ENCODE measurements at places on chromosomes 4 and X.

DNA sequence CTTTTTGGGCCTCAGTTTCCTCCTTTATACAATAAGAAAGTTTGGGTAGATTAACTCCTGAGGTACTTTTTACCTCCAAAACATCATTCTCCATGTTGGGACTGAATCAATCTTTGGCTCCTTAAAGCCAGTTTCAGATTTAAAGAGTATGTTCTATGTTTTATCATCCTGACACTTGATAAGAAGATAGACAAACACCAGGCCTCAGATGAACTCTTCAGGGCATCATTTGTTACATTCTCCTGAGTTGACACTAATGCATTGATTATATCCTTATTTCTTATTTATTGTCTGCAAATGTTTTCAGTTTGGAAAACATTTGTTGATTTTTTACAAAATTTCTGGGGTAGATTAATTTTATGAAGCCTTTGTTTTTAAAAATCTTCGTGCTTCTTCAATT lies 102.7 kb upstream of the CCSER1 start:
- no peak for DNase-seq

- DNase-seq, result no peak
These were observed 17.6 kb downstream of the OTUD6A start for GRCh38 chrX:70079870-70080269.

- DNase-seq, result no peak
These were observed 109.4 kb downstream of the SCLT1 start for GRCh38 chr4:128983771-128984485.

DNA sequence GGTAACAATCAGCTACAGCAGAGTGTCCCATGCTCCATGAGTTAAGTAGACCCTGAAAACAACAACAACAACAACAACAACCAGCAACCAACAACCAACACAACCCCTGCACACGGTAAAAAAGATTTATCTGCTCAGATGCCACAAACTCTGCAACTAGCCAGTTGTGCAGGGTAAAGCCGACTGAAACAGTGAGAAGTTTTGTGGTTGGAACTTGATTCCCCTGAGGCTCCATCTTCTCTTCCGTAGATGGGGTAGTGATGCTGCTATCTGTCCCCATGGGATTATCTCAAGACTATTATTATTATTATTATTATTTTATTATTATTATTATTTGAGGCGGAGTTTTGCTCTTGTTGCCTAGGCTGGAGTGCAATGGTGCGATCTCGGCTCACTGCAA lies 50.6 kb upstream of the RAPGEF2 start:
- no peak for DNase-seq

- DNase-seq, result no peak
These were observed at the start of gene DSPP for GRCh38 chr4:87608229-87608628. TSS of gene DSPP (plus strand) at chr4:87608529. CDS start at chr4:87610909, 2,380 bp downstream.

- no peak for DNase-seq
These were observed 56.4 kb upstream of the XIAP start for GRCh38 chrX:123803331-123803983.

DNA sequence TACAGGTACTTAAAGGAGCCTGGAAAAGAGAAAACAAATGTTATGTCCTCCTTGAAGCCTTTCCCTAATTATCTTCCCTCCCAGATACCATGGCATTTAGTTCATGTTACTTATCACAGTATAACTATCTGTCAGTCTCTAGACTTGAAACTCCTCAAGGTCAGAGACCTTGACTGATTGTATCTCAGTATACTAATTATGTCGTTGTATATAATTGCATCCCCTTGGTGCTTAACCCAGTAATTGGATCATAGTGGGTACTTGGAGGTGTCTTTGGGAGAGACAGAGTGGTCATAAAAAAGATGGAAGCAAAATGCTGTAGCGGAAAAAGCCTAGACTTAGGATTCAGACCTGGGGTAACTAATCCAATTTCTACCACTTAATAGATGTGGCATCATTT lies 8.1 kb downstream of the IGBP1 start:
- DNase-seq, result no peak

- DNase-seq, result no peak
These were observed 377.7 kb upstream of the MAOA start for GRCh38 chrX:43278440-43278839.

DNA sequence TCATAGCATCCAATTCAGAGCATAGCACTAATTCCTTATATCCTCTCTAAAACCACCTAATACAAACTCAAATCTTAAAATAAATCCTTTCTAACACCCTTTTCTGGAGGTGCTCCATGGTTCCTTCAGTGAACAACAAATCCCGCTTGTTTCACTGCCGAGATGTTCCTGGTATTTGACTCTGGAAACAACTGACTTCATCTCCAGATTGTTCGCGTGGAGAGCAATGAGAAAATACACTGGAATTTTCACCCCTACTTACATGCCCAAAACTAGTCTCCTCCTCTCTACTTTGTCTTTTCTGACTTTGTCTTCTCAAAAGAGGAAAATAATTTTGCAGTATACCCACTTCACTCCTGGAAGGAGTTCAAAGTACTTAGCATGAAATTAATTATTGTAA lies 129.0 kb downstream of the PLS3 start:
- no peak for DNase-seq

DNA sequence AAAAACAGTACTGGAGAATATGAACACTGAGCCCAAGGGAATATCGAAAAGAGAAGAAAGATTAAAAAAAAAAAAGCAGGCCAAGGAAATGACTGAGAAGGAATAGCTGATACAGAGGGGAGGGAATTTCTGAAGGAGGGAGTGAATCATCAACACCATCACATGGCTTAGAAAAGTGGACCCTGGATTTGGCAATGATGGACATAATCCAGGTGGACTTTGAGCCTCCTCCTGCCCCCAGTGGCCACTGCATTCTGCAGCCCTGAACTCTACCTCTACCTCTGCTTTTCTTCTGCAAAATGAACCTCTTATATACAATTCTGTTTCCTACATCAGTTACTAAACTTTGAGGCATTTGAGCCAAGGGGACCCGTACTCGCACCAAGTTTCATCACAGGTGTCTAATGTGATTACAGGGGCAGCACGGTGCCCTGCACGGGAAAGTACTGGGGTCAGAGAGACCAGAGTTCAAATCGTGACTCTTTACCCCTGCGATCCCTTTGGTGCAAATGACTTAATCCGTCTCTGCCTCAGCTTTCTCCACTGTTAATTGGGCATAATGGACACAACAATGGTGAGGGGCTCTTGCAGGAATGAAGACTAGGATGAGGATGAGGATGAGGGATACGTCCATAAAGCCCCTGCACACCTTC lies 1.1 kb downstream of the OCIAD2 start:
- peak; percentile 33 for DNase-seq

DNA sequence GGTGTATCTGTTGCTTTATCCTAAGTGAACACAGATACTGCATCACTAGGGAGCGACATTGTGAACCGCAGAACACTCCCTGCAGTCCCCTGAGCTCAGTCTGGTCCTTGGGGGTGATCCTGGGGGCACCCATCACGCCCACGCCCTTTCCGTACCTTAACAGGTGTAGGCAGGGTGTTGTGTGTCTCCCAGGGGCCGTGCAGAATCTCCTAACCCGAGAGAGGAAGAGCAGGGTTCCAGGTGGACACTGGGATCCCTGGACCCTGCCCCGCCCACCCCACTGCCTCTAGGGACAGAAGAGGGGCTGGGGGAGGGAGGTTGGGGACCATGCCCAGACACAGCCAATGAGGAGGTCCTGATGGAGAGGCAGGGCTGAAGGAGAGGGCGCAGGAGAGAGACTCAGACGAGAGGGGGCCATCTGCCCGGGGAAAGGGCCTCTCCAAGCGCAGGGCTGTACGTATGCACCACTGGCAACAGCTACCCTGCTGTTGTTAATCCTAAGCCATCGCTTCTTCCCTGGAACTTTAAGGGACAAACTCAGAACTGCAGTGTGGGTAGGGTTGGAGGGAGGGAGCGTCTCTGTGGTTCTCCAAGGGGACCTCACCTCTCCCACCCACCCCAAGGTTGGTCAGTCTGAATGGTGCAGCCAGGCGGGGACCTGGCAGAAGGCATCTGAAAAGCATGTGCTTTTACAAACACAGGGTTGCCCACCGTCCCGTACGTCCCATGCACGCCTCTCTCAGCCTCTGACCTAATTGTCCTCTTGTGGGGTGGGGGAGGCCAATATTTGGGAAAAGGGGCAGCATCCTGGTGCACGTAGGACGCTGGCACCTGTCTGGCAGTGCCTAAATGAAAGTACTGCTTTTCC lies 2.5 kb downstream of the P2RY8 start:
- DNase-seq, result no peak

All from colonic mucosa (tissue), 4 donors.